ENCODE measurements at places on chromosomes 13 and 19.

DNA sequence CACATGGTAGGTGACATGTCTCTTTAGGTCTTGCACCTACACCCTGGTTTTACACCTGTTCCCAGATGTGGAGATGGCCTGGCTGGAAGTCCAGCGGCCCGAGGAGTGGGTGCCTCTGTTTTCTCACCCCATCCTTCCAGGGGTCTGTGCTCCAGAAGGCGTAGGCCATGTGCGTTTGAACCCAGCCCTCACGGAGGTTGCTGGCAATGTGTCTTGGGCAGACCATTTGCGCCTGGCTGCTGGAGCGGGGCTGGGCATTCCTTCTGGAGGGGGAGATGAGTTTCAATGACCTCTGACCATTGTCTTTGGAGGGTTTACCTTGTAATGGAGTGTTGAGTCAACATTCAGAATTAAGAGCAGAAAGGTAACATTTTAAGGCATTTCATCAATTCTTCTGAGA is 54.8 kb upstream of the ZNF536 start:
- no peak for DNase-seq

GRCh38 chr19:7535998-7536695 is 630 bp downstream of the PNPLA6 start:
- DNase-seq = no peak

DNA sequence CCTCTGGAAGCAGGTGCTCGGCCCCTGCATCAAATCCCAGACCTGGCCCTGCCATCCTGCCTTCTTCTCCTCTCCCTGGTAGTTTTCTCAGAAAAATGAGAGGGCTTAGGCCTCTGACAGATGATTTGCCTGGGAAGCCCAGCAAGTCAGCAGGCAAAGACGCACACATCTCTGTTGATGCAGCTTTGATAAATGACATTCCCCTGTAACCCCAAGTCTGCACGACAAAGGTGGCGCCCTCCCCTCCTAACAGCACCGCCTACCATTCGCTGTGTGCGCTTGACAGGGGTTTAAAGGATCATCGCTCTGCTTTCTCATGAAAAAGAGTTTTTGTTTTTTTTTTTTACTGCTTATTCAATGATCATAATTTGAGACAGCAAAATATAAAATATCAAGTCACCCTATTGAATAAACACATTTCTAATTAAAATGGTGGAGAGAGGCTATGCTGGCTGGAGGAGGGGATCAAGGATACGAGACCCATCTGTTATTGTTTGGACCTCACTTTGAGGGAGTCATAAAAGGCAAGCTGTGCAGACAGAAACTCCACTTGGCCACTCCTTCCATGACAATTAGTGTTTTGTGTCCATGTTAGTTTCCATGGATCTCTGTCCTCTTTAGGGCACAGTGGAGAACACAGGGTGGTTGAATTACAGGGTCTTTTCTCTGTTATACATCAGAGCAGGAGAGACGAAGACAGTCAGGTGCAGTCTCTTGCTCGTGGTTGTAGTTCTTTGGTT is 126.1 kb downstream of the FGF9 start:
- DNase-seq = no peak

DNA sequence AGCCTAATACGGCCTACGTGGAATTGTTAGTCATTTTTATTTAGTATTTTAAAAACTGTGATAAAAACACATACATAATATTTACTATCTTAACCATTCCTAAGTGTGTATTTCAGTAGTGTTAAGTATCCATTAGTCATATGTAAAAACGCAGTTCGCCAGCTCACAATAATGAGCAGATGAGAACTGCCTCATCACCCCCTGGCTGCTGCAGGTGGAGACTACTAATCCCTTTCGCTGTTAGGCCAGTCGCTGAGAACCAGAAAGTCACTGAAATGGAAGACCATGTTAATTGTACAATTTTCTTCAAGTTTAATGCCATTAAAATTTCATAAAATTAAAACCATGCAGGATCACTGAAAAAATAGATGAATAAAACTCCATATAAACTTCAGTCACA is 1.6 kb downstream of the ESD start:
- DNase-seq = no peak

- DNase-seq = no peak
These were observed 29.3 kb downstream of the ZNF564 start for GRCh38 chr19:12521996-12522395.

- DNase-seq = no peak
These were observed 30.7 kb downstream of the LMO7 start for GRCh38 chr13:75666646-75667351.

- no peak for DNase-seq
These were observed 33.2 kb downstream of the KCTD12 start for GRCh38 chr13:76852986-76853385.

DNA sequence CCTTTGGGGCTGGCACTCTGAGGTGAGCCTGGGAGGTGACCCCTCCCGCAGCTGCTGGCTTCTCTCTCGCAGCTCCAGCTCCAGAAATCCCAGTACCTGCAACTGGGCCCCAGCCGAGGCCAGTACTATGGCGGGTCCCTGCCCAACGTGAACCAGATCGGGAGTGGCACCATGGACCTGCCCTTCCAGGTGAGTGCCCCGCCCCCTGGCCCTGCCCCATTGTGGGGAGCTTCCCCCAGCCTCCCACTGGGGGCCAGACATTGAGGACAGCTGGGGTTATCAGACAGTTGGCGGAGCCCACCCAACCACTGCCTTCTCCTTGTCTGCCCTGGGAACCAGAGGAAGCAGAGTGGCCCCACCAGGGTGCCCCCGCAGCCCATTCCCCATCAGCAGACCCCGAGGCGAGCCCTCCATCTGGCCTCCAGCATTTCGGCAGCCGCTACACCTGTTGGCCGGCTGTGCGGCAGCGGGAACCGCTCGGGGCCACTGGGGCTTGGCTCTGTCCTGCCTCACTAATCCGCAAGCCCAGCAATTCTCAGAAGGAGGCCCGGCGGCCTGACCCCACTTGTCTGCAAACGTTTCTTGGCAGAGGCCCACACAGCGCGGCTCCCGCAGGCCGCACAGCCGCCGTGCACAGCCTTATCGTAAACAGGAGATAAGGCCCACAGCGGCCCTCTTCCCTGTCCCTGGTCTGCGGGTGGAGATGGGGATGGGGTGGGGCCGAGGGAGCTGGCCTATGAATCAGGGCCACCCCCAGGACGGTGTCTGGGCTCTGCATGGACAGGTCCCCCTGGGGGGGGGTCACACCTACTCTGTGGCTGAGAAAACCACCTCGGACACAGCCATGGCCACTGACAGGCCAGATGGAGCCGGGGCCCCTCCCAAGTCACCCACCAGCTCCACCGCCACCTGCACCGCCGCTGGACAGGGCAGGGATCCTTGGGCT is 48.0 kb downstream of the COMP start:
- DNase-seq = no peak

- no peak for DNase-seq
These were observed 16.8 kb downstream of the MBD3L2B start for GRCh38 chr19:7004313-7004931.
